Femur (tissue), 1 donor: ENCODE measurements at places on chromosomes 2 and 18.

DNA sequence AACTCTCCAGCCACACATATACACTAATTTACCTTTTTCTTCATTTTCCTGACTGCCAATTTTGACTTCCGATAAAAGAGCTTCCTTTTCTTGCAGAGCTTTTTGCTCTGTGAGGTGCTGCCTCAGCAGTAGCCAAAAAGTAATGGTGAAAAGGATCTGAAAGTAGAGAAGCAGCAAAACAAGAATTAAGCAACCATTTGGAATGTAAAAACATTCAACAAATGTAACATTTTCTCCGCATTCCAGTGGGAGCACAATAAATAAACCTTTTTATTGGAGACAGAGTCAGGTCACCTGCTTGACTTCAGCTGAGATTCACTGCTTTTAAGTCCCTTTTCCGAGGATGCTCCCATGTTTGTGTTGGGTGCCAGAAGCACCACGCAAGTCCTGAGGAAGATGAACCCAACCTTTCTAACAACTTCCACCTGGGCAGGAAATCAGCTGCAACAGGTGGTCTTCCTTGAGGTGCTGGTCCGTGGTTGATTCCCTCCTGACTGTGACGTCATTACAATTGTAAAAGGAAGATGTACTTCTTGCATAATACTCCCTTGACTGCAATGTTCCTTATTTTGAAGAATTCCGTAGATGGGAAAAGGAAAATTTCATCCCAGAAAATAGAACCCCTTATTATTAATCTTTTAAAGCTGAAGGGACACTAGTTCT is 265.5 kb downstream of the NAPG start:
- no peak for DNase-seq

- no peak for DNase-seq
These were observed 3.6 kb downstream of the DPP4 start for GRCh38 chr2:162070228-162070936.

DNA sequence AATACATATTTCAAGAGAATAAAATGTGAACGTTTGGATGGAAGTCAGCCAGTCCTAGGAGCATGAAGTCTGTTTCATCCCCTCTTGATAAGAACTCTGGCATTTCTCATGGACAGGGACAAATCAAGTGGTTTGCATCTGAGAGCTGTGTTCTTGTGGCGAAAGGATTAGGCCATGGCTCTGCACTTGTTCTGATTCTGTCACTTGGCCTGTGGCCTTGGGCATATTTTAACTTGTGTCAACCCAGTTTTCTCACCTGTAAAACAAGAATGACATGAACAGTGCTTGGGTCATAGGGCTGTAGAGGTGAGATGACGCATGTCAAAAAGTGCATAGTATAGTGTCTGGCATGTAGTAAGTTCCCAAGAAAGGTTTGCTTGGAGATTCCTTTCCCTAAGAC is 125.8 kb downstream of the MGAT5 start:
- DNase-seq, result no peak

DNA sequence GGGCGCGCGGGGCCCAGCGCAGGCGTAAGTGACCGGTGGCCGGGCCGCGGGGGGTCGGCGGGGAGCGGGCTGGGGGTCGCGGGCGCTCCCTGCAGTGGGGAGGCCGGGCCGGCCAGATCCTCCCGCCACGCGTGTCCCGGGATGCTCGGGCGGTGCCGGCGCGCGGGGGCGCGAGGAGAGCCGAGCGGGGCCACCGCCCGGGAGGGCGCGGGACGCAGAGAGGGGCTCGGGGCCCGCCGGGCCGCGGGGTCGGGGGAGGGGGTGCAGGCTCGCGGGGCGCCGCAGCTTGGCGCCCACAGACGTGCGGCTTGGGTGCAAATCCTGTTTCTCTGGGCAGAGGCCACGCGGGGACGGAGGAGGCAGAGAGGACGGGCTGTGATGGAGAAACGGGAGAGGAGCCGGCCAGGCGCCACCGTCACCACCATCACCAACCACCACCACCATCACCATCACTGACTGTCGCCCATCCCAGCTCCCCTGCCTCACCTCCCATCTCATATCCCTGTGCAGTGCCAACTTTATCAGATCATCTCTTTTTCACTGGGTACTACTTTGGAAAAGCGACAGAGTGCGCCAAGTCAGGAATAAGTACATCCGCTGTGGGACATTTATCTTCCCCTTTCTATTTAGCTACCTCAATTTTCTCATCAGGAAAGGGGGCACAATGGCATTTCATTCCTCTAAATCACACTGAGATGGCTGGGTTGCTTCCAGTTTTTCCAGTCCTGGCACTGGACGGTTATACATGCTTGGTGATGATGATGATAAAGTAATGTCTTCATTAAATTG is 97.2 kb upstream of the GPR45 start:
- DNase-seq, result no peak

DNA sequence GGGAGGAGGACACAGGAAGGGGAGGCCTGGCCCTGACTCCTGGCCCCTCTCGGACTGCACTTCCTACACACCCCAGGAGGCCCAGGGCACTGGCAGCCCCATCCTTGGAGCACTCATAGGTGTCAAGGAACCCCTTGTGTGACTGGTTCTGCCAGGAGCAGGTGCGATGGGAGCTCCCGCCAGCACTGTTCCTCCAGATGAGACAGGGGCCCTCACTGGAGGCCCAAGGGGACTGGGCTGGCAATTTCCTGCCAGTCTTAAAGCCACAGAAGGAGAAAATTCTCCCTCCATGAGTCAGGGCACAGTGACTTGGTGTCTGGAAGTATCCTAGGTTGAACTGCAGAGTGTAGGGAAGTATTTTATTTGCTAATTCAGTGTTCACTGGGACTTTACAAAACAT is 42.8 kb upstream of the MAL start:
- DNase-seq, result no peak

- no peak for DNase-seq
These were observed 834.0 kb upstream of the FSHR start for GRCh38 chr2:49988276-49988675.

DNA sequence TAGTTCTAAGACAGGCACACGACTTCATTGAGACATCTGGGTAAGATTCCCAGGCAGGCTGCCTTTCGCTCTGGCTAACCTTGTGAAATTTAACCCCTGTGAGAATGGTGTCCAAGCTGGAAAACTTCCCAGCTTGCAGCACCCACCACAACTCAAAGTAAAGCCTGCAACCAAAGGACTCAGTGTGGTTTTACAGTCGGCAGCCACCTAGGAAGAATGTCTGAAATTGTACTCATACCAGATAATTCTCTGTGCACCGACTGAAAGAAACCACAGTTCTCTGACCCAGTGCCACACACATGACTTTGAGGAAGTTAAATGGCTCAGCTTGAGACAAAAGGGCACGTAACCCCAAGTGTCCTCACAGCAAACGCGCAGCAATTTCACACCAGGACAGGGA is 125.7 kb downstream of the RBMS1 start:
- DNase-seq, result peak; percentile 59

- no peak for DNase-seq
These were observed 96.0 kb downstream of the CDH2 start for GRCh38 chr18:28080876-28081300.

DNA sequence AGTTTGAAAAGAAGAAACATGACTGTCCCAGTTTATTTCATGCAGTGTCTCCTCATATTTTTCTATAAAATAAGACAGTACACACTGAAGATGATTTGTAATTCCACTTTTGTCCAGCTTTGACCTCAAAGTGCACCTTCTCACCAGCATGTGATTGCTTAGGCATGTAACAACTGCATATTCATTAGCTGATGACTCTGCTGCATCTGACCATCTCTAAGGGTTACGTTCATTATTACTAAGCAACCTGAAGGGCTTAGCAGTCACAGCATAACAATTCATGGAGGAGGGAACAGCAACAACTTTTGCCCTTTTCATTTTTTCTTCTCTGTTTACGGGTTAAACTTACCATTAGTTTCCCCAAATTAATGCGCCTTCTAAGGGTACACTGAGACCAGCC is 330.6 kb upstream of the PIK3C3 start:
- DNase-seq, result no peak
